Right atrium auricular region (tissue), 2 donors: ENCODE measurements at places on chromosomes 7 and 10. TPM values are rescaled to one million over a fixed set of nuclear protein-coding genes. Genes with fewer than 3 reads are reported as not detected.

DNA sequence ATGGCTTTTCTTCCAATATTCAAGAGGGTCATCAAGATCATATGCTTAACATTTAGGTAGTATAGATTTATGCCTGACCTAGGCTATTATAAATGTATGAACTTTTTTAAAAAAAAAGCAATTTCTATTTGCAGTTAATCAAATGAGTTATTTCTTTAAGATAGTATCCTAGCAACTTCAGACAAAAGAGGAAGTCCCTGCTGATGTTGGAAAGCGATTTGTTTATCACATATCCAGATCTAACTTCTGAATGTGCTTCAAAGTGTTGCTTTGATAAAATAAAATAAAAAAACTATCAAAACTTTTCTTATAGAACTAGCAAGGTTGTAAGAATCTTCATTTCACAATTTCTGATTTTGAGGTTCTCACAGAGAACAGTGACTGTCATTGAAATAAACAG lies 401.9 kb upstream of the PHF14 start:
- DNase-seq: no peak

DNA sequence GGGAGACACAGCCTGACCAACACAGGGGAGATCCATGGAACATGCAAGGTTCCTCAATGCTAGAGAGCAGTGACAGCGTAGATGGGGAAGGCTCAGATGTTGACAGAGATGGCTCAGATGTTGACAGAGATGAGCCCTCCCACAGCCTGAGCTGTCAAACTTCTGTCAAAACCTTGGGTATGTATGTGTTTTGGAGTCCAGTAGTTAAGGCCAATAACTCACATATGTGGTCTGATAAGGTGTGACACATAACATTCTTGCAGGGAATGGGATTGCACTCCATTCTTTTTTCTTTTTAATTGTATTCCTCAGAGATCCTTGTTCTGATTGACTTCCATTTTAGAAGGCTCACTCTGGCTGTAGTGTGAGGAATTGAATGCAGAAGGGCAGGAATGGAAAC lies 136.3 kb downstream of the C1GALT1 start:
- DNase-seq: no peak

DNA sequence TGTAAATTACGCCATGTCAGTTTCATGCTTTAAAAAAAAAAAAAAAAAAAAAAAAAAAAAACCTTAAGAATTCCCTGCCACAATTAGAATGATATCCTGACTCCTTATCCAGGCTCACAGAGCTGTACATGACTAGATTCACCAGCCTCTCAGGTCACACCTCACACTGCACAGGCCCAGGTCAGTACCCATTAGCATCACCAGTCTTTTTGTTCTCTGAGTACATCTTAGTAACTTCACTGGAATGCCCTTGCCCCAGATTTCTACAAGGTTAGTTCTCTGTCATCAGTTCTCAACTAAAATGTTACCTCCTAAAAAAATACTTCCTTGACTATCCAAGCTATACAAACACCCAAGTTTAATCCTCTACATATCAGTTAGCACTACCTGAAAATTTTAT lies 211.0 kb downstream of the LRRN3 start:
- DNase-seq: no peak

DNA sequence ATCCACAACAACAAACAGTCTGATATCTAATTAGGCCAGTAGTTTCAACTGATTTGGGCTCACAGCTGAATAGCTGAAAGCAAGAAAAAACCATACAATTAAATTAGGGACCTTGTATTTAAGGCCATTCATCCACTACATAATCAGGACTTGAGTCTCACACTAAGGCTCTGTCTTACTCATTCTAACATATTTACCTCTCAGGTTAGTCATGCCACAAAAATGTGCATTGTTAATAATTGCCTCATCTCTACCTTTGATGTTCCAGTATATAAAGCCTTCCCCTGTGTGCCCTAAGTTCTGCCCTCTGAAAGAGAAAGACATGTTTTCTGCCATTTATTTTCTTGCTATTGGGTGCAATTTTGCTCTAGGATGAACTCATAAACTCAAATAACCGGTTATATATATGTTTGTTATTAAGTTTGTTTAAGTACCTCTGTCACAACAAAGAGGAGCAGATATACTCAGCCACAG lies 5.3 kb upstream of the C1GALT1 start:
- DNase-seq: no peak

GRCh38 chr10:82683945-82684344 lies 809.0 kb downstream of the NRG3 start:
- DNase-seq: no peak

The ADIRF gene
- total RNA-seq: 195 TPM

The SEMA3C gene
- 61.6 TPM for total RNA-seq

The ZNF736 gene
- total RNA-seq: 1.7 TPM

The PSPH gene
- total RNA-seq: 11.6 TPM

The ADRB1 gene
- 49.8 TPM for total RNA-seq

The CYP2C19 gene
- not detected for total RNA-seq

The MKX gene
- 0.22 TPM for total RNA-seq
